ENCODE measurements at places on chromosomes 13 and 19.

- peak; percentile 4 for DNase-seq
These were observed 2700.2 kb downstream of the PCDH9 start for GRCh38 chr13:64529874-64530485.

- no peak for DNase-seq
These were observed 72.3 kb downstream of the NAA16 start for GRCh38 chr13:41383386-41383785.

GRCh38 chr19:22528956-22529355, 105.2 kb upstream of the ZNF492 start:
- no peak for DNase-seq

DNA sequence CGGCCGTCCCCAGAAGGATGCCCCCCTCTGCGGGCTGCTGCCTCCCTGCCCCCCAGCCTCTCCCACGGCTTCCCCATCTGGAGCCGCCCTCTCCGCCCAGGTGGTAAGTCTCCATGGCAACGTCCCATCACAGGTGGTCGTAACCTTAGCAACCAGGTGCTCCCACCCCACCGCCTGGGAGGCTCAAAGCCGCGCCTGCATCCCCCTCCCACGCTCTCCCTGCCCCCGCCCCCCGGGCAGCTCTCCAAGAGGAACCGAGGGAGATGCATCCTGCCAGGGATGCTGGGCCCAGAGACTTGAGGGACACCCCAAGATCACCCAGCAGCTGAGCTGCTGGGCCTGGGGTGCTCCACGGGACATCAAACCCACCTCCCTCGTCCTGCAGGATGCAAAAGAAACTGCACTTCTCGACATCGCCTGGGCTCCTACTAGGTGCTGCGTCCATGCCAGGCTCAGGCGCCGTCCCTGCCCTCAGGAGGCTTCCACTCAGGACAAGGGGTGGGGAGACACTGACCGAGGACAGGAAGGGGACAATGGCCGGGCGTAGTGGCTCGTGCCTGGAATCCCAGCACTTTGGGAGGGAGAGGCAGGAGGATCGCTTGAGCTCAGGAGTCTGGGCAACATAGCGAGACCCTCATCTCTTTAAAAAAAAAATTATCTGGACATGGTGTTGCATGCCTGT, 5.0 kb upstream of the LINGO3 start:
- DNase-seq: no peak

GRCh38 chr19:18208098-18208951, 4.5 kb upstream of the RAB3A start:
- peak; percentile 40 for DNase-seq

DNA sequence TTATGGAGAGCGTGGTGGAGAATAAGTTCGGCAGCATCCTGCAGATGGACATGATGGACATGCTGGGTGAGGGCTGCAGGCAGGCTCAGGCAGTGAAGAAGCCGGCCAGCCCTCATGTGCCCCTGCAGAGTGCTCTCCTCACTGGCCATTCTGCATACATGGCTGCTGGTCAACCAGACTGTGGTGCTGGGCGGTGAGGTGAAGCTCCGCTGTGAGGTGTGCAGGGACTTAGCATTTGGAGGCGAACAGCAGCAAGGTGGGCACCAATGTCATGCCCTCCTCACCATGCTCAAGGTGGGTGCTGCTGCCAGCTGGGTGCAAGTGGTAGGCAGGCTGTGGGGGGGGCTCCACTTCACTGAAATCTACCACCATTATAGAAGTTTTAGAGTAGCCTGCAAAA, 5.7 kb upstream of the ZNF492 start:
- no peak for DNase-seq

- no peak for DNase-seq
These were observed 134.4 kb downstream of the KL start for GRCh38 chr13:33150662-33151061.

DNA sequence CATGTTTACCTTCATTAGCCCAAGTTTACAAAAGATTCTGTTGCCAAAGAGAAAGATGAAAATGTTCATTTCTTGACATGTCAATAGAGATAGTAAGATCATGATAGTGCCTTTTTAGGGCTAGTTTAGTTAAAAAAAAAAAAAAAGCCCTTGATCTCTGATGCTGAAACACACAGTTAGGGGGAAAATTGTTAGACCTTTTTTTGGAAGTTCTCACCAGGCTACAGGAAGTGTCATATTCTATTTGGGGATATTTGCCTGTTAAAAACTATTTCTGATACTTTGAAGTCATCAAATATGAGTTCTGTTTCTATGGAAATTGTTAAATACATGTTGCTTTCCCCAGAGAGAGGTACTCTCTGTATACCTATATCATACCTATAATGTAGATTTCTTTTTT, 21.6 kb downstream of the SLAIN1 start:
- DNase-seq: no peak

GRCh38 chr19:42455086-42455485, 12.3 kb upstream of the CXCL17 start:
- no peak for DNase-seq

DNA sequence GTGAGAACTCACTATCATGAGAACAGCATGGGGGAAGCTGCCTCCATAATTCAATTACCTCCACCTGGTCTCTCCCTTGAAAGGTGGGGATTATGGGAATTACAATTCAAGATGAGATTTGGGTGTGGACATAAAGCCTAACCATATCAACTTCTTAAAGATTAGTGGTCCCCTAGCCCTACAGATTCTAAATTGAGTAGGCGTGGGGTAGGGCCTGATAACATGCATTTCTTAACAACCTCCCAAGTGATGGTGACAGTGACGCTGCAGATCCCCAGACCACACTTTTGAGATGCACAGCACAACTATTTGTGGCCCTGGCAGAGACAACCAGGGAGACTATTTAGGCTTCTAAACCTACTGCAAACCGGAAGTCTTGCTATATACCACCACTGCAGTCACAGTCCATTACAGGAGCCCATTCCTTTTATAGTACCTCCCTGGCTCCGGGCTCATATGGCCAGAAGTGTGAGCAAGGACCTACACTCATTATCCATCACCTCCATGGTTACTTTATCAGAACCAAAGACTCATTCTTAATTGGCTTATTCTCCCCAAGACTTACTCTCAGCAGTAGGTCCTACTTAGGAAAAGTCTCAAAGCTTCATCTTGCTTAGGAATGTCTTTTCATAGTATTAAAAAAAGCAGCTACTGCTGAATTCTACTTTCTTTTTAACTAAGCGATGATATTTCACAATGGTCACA, 2.1 kb upstream of the DPY19L3 start:
- DNase-seq: no peak

DNA sequence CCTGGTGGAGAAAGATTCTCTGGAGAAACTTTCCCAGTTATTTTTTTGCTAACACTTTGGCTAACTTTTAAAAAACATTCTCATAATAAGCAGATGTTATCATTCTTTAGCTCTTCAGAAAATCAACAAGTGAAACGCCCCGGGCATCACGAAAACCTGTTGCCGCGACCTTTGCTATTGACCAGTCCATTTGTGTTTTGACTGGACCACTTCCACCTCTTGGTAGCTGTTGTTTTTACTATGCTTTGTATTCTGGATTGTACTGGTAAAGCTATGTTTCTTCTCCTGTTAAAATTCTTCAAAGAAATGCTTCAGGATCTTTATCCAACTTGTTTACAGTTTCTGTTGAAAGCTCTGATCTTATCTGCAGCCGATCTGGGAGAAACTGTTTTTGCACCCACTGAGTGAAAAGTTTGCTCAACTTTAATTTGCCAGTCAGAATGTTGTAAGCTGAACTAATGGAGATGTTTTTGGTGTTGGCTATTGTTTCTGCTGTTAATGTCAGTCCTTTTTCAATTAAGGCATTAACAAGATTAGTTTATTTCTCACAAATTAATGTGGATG, 23.3 kb downstream of the UFM1 start:
- DNase-seq: no peak

- no peak for DNase-seq
These were observed 931.6 kb upstream of the MIR17HG start for GRCh38 chr13:90415902-90416301.

DNA sequence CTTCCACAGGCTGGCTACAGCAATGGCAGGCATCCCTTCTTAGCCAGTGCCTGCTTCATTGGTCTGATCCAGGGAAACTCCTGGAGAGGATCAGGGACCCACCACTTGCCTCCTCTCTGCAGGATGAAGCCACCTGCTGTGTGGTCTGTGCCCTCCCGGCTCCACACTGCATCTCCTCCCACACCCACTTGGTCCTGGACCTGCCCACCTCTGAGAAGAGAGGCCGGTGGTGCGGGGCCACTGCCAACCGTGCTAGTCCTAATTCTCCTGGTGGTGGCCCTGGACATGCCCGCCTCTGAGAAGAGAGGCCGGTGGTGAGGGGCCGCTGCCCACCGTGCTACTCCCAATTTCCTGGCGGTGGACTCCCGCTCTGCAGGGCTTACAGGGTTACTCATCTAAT, 98.8 kb downstream of the COL4A1 start:
- DNase-seq: no peak

- DNase-seq: peak; percentile 23
These were observed 106.0 kb downstream of the KDM4B start for GRCh38 chr19:5074830-5075394.

DNA sequence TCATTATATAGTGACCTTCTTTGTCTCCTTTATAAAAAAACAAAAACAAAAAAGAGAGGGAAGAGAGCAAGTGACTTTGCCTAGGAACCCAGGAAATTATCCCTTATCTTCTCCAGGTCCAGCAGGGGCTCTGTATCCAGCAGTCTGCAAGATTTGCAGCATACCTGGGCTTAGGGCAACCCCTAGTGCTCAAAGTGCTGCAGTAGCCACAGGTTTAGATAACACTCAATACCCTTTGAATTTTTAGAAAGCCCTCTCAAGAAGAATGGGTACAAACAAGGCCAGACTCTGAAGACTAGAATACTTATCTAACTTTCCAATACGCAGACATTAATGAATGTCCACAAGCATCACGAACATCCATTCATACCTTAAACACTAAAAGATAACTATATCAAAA, 43.2 kb downstream of the CCNA1 start:
- no peak for DNase-seq

GRCh38 chr19:16794456-16795441, 34.4 kb upstream of the SIN3B start:
- no peak for DNase-seq

GRCh38 chr19:55593096-55593772, 6.1 kb downstream of the FIZ1 start:
- no peak for DNase-seq

GRCh38 chr13:27113436-27113835, 58.2 kb downstream of the USP12 start:
- DNase-seq: no peak

DNA sequence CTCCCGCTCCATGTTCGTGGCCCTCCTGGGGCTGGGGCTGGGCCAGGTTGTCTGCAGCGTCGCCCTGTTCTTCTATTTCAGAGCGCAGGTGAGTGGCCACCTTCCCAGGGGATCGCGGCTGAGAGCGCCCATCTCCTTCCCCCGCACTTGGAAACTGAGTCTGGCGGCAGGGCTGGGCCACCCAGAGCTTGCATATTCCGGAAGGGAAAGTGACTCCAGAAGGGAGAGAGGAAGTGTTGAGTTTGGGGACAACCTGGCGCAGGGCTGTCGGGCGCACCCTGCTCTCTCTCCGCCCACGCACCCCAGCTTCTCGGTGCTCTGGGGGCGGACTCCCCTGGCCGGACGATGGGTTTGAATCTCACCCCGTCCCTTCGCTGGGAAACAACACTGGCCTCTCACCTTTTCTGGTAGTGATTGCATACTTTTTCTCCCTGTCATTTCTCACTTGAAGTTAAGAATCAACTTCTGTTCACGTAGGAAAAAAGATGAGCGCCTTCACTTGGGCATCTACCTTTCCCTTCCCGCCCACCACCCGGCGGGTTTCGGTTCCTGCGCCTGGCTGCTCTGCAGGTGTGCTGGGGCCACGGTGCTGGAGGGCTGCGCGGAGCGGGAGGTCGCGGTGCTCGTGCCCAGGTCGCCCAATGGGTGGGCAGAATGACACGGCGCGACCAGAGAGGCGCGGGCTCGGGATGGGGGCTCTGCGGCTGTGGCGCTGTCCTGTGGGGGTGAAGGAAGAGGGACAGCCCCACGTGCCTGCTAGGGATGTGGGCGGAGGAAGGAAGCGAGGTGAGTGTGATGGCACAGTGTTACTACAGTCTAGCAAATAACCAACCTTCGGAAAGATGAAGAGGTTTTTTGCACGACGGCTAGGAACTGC, 721 bp downstream of the TNFSF11 start:
- DNase-seq: peak; percentile 39

DNA sequence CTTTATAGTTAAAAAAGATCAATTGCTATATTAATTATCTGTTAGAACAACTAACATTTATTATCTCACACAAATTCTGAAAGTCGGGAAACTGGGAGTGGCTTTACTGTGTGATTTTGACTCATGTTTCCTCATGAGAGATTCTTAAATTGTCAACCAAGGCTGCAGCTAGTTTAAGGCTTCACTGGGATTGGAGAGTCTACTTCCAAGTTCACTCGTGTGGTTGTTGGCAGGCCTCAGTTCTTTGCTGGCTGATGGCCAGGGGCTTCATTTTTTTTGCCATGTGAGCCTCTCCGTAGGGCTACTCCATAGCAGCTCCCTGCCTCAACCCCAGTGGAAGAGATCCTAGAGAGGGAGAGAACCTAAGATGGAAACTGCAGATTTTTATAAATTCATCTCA, 24.5 kb upstream of the LPAR6 start:
- DNase-seq: no peak

- no peak for DNase-seq
These were observed 273.8 kb downstream of the LIG4 start for GRCh38 chr13:107941345-107942029.

GRCh38 chr13:99987154-99988019, 5.8 kb downstream of the ZIC2 start:
- DNase-seq: no peak

GRCh38 chr13:86572115-86572514, 772.9 kb upstream of the SLITRK6 start:
- no peak for DNase-seq

- no peak for DNase-seq
These were observed 30.8 kb downstream of the DNAJC3 start for GRCh38 chr13:95707442-95708390.

DNA sequence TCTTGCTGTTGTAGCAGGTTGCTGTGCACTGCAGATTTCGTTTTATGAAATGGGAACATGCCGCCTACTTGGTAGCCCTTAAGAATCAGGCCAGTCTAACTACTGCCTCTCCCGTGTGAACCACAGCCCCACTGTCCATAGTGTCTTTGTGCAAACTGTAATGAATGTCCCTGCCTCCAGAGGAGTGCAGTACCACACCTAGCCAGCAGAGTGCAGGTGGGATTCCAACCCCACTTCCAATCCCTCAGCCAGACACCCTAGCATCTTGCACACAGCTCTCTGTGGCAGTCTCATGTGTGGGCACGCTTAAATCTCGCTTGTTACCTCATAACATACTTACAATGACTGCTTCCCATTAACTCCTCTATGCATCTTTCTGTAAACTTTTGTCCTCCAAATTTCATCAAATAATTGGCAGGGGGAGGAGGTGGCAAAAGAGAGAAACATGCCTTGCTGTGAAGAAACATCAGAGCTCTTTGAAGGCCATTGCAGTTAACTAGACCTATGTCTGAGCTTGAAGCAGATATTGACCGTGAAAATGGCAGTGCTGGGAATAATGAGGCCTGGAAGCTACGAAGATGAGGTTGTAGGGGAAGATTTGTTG, 47.2 kb downstream of the ZAR1L start:
- DNase-seq: peak; percentile 33
